ENCODE measurements at places on chromosomes 4 and X. TPM values are rescaled to one million over a fixed set of nuclear protein-coding genes. Genes with fewer than 3 reads are reported as not detected.

DNA sequence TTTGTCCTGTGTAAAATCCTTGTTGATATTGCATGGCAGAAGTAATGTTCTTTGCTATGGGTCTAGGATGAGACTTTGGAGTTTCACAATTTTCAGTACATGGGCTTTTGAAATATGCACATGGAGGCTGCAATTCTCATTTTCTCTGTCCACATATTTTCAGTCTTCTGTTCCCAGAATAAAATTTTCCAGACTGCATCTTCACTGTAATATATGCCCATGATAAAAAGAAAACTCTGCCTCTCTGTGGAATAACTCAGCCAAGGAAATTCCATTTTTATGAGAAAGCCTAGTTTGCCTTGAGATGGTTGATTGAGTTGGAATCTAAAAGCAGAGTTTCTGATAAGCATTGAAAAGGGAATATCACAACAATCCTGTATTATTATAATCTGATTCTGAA is 601.4 kb upstream of the AADAT start:
- DNase-seq: no peak

DNA sequence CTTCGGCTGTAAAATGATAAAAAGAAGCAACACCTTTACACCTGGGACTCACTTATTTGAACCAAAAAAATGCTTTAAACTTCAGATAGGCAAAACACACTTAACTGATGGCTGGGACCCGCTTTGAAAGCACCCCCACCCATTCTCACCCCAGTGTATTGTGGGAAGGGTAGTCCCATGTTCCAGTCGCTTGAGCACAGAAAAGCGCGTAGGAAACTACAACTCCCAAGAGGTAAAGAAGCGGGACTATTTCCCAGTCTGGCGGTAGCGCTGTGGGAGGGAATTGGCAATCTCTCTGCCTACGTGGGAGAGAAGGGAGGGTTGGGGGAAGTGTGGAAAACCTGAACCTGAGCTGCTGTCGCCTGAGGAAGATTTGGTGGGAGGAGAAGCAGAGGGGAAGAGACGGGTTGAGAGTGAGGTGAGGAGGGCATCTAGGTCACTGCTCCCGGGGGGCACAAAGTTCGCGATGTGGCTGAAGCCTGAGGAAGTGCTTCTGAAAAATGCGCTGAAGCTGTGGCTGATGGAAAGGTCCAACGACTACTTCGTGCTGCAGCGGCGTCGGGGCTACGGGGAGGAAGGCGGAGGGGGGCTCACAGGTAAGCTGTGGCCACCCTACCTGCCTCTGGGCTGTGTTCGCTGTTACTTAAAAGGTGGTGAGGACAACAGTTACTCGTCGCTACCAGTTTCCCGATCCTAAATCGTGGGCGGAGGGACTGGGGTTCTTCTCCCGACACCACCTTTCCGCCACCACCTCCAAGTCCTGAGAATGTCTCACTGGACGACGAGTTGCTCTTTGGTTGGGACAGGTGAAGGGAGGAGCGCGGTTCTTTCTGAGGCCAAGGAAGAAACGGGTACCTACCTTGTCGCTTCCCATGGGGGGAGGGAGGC is at the start of gene TBC1D8B:
TSS of gene TBC1D8B (plus strand) at position 286 of the 888 bp plus-strand sequence. CDS start at position 467, 181 bp downstream.
- peak; percentile 91 for DNase-seq

- DNase-seq: no peak
Measured at GRCh38 chrX:10039821-10040793, 72.9 kb downstream of the CLDN34 start.

Gene BCOR
- total RNA-seq: 9.0 TPM

Gene TDO2
- total RNA-seq: 0.24 TPM

Measured in astrocyte (in vitro differentiated cells and primary cell).